WTC11 (cell line): ENCODE measurements at places on chromosomes 16 and 17. TPM values are rescaled to one million over a fixed set of nuclear protein-coding genes. Genes with fewer than 3 reads are reported as not detected.

PRDM7 gene
- 0.07 TPM in 1 of 3 replicates, not detected in the others for total RNA-seq

MAPT gene
- total RNA-seq = 2.2 to 4.2 TPM (median 2.9 TPM) in 3 replicates

DNA sequence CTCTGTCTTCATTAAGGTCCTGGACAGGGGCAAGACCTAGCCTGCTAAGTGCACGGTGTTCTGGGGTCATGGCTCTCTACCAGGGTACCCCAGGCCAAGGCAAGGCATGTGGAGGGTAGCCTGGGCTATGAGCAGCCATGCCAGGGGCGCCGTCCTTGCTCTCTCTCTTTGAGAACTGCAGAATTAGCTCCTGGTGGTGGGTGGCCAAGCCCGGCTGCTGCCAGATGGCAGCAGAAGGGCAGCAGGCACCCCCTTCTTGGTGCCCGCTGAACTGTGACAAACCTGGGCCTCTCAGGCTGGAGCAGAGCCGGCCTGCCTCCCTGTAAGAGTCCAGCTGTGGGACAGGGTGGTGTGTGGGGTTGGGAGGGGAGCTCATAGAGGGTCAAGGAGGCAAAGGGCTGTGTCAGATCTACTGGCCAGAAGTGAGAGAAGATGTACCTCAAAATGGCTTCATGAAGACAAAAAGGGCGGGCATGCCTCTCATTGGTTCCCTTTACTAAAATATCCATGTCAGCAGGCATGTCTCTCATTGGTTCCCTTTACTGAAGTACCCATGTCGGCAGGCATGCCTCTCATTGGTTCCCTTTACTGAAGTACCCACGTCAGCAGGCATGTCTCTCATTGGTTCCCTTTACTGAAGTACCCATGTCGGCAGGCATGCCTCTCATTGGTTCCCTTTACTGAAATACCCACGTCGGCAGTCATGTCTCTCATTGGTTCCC is 81.7 kb upstream of the SDK2 start:
- H3K27me3 ChIP-seq = peaks cover 15% of the 10 kb centered on the region
- no peaks in the 10 kb centered on the region for H3K4me1 ChIP-seq
- H3K4me3 ChIP-seq = no peak overlapping the region
- no peak overlapping the region for H3K27ac ChIP-seq

DNA sequence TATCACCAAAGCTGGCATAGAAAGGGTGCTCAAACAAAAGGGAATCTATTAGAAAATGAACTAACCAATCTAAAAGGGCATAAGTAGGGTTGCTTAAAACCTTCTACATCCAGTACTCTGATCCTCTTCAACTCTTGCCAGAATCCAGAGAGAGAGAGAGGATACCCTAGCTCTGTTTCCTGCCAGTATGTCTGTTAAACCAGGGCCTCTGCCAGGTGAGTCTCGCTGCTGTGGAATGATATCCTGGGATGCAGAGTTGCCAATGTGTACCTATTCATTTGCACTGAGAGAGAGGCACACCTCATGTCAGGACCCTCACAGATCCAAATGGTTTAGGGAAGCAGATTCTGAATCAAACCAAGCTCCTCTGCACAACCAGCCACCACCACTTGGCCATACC is 79.8 kb upstream of the DYNLRB2 start:
- no peak overlapping the region for H3K27ac ChIP-seq
- no peak for DNase-seq
- peaks cover 13% of the 10 kb centered on the region for H3K27me3 ChIP-seq
- no peaks in the 10 kb centered on the region for H3K36me3 ChIP-seq
- peaks cover 33% of the 10 kb centered on the region for H3K4me1 ChIP-seq
- H3K4me3 ChIP-seq = no peak overlapping the region

- DNase-seq = no peak
- peaks cover 9% of the 10 kb centered on the region for H3K4me1 ChIP-seq
- no peaks in the 10 kb centered on the region for H3K36me3 ChIP-seq
Measured at GRCh38 chr17:8391711-8392110, 5.9 kb downstream of the RNF222 start.

- no peak for DNase-seq
- H3K4me1 ChIP-seq = peaks cover 37% of the 10 kb centered on the region
- no peak overlapping the region for H3K4me3 ChIP-seq
- H3K27me3 ChIP-seq = peaks cover 36% of the 10 kb centered on the region
- H3K36me3 ChIP-seq = no peaks in the 10 kb centered on the region; the same call in 1 of the 2 replicates
- no peak overlapping the region for H3K27ac ChIP-seq
Measured at GRCh38 chr17:77952368-77952767, 6.1 kb upstream of the TNRC6C start.

CTF1 gene
- 1.4 to 1.9 TPM (median 1.6 TPM) in 3 replicates for total RNA-seq

HID1 gene
- total RNA-seq = 16.7 to 19.4 TPM (median 19.3 TPM) in 3 replicates
